Umbilical cord (tissue), 2 donors: ENCODE measurements at places on chromosomes 3 and 15. TPM values are rescaled to one million over a fixed set of nuclear protein-coding genes. Genes with fewer than 3 reads are reported as not detected.

GRCh38 chr15:66429117-66429516, 42.4 kb downstream of the MAP2K1 start:
- DNase-seq, result no peak

The GPR149 gene
- 1.7 TPM for total RNA-seq

- no peak for DNase-seq
Measured at GRCh38 chr3:105715372-105715771, 153.4 kb downstream of the CBLB start.

DNA sequence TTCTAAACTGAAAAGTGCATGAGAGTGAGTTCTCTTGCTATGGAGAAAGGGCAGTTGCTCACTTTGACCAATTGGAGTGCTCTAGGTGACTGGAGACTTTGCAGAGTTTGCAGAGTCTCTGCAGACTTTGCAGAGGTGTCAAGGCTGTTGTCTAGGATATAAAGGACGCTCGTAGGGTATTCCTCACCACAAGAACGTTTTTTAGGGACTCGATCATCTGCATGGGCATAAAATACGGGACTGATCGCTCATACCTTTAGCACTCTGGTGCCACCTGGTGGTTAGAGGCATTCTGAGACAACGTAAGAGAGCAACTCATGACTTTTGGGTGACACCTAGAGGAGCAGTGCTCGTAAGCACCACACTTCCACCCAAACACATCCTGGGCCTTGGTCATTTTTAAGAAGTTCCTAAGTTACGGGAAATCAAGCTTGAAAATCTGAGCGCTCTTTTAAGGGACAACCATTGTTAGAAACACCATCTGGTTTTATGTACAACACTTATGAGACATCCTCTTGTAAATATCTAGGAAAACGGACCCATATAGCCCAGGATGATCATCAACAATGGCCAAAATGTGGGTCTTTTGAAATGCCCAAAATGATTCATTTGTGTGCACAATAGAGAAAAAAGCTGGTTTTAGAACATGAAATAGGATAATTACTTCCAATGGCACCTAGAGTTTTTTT, 51.6 kb upstream of the XCR1 start:
- peak; percentile 96 for DNase-seq

DNA sequence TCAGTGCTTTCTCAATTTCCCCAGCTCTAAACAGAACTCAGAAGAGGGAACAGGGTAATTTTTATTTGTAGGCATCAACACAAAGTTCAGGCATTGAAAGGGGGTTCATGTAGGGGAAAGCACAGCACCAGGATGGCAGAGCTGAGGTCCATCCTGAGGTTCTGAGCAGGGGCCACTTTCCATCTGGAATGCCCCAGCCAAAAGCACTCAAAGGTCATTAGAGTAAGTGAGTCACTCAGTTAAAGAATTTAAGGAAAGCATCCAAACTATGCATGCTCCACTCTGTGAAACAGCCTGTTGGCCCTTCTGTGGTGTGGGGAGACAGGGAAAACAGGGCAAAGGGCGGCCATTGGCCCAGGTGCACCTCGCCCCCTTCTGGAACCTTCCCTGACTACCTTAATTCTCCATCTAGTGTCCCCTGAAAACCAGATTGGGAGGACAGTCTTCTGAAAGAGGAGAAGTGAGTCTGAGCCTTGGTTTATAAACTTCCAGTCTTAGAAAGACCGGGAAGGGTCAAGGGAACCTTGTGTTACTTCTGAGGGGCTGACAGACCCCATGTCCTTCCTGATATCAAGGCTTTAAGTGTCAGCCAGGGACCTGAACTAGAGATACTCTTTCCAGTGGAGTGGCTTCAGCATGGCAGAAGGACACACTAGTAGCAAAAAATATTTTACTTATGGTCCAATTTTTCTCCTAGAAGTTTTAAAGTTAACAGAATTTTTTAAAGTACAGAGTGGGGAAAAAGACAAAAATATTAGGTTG, 133.3 kb downstream of the MYLK start:
- peak; percentile 53 for DNase-seq

DNA sequence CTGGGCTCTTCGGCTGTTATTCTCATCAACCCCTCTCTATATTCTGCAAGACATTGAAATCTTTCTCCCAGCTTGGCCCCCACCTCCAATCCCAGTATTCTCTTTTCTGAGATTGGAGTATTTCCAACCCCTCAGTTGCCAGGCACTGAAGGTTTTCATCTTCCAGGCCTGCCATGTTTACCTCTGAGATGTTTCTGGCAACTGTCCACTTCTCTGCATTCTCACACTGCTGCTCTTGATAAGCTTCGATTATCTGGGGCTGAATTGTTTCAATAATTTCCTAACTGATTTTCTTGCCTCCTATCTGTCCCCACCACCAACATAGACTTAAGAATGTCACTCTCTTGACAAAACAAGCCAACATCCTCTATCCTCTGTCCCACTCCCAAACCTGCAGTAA, 1.4 kb upstream of the GPR156 start:
- DNase-seq, result no peak

DNA sequence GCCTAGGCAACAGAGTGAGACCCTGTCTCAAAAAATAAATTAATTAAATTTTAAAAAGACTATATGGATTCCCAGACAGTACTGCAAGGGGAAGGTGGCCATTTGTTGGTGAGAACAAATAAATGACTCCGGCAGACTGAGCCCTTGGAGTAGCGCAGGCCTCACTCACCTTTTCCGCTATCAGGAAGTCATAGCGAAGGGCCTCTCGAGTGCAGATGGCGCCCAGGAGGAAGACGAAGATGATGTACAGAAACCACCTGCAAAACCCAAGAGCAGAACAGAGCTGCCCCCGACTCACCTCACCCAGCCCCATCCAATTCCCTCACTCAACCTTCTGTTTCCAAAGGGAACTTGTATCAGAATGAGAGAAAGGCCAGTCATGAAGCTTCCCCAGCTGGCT, 62.8 kb upstream of the HEG1 start:
- DNase-seq, result no peak

GRCh38 chr3:127637546-127637945, 8.6 kb downstream of the PODXL2 start:
- no peak for DNase-seq

The CORO2B gene
- 0.72 TPM for total RNA-seq

DNA sequence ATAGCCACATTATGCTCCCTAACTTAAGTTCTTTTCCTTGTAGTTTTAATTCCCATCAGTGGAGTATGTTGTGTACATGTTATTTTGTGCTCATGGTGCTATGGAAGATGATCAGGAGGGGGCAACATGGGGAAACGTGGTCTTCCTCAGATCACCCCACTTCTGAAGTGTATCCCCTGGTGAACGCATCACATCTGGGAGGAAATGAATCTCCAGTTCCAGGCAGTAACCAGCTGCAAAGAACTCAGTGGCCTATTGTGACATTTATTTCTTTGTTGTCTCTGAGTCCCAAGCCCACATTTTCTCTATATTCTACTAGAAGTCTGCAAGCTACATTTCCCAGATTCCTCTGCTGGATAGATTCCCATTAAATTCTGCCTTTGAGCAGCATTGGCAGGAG, 217.0 kb downstream of the SATB1 start:
- DNase-seq, result no peak

DNA sequence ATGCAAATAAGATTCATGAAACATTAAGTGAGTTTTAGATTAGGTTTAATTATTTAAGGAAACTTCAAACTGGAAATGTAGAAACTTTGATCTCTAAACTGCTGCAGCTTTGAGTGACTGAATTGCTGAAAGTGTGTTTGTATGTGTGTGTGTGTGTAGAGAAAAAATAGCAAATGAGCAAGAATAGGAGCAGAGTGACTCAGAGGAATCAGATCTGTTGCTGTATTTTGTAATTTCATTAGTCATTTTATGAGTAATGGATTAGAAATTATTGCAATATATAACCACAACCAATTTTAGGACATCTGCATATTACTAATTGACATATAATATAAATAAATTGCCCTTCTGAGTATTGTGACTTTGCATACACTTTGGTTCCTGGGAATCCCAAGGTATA, 52.8 kb upstream of the SLC9A9 start:
- no peak for DNase-seq

GRCh38 chr3:12062605-12063004, 58.4 kb downstream of the SYN2 start:
- DNase-seq, result no peak

DNA sequence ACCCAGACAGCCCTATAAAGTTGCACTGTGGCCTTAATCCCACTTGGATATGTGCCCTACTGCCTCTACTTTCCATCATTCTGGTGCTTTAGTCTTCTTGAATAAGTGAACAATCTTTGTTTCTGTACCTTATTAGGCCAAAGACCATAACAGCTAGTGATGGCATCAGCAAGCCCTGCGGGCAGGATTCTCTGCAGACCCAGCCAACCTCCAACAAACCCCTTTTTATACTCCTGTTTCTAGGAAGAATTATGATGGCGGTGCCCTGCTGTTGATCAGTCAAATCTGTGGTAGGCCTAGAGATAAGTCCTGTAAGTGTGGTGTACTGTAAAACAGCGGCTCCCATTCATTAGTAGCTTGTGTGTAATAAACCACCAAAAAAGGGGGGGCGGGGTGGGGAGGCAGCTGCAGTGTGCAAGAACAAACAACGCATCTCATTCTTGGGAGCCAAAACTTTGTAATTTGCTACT, 40.5 kb downstream of the SOX2 start:
- no peak for DNase-seq

The GPR15 gene
- not detected for total RNA-seq

The BCL2A1 gene
- 5.1 TPM for total RNA-seq

DNA sequence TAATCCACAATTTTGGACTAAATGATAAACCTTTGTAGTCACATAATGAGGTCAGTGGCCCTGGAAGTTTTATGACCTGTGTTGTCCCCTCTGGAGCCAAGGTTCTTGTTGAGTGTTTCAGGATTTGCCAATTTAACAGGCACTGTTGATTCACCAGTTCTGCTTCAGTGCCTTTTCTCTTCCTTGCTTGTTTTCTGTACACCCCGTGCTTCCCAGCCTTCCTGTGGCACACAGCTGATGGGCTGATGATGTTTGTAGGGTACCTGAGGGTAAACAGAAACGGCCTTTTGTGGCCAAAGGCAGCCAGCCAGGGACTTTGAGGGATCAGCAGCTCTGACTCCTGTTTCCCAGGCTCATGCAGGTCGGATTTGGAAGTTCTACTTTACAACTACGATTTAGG, 13.3 kb downstream of the GYG1 start:
- no peak for DNase-seq

The RAB43 gene
- 8.2 TPM for total RNA-seq

The PATL2 gene
- 0.72 TPM for total RNA-seq

GRCh38 chr3:151550642-151551041, 89.8 kb upstream of the IGSF10 start:
- DNase-seq, result no peak

The LYSMD2 gene
- 8.4 TPM for total RNA-seq

GRCh38 chr3:14450922-14451606, 48.7 kb downstream of the SLC6A6 start:
- no peak for DNase-seq

DNA sequence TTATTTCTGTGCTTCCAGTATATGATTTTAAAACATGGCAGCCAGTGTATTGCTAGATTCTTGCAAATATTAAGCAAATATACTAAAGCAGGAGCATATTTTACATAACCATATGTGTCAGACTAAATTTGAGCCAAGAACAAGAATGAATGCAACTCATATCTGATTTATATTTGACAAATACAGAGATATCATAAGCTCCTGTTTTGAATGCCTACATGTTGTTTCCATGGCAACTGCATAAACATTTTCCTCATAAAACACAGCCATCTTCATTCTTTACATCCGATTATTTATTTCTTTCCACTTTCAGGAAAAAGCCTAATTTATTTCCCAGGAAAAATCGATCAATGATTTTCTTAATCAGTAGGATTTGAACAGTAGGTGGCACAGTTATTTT, 172.2 kb upstream of the TSPAN3 start:
- peak; percentile 81 for DNase-seq

The TMED3 gene
- total RNA-seq, result 67.4 TPM

- no peak for DNase-seq
Measured at GRCh38 chr3:184596886-184597575, 35.4 kb downstream of the EPHB3 start.

The BSN gene
- 0.96 TPM for total RNA-seq

The KIF15 gene
- total RNA-seq, result 5.3 TPM

The PRR20G gene
- total RNA-seq, result 3.9 TPM

DNA sequence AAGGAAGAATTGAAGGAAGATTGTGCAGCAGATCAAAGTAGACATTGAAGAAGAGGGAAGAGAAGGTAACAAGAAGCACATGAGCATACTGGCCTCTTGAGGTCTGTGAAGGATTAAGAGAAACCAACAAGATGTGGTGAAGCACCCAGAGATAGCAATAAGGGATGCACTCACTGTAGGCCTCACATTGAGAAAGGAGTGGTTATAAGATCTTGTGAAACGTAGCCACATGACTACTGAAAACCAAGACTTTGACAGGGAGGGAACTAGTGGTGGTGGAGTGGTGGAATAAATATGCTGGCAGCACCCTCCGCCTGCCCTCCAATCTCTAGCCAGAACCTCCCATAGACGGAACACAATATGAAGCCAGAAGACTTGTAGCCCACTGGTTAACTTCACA, 651.2 kb downstream of the DIPK2A start:
- no peak for DNase-seq

The P2RY1 gene
- 7.0 TPM for total RNA-seq

The LINGO1 gene
- 14.2 TPM for total RNA-seq

The ADAMTSL3 gene
- total RNA-seq, result 11.6 TPM

GRCh38 chr3:188605905-188606304, 451.9 kb downstream of the LPP start:
- DNase-seq, result no peak

DNA sequence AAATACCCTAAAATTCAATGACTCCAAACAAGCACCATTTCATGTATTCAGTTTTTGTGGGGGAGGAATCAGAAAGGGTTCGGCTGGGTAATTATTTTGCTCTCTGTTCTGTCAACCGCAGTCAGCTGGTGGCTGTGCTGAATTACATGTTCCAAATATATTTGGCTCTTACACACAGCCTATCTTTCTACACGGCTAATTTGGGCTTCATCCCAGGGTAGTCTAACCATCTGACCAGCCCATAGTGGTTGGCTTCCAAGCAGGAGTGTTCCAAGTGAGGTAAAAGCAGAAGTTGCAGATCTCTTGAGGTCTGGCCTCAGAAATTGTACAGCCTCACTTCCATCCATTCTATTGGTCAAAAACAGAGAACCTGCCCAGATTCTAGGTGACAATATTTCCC, 760.8 kb upstream of the SEMA6D start:
- DNase-seq, result no peak
